NCI-H146 (cell line): ENCODE measurements at places on chromosomes 1 and 21.
A peak's percentile ranks its signal among the peaks of the same experiment; 100 is the strongest.

DNA sequence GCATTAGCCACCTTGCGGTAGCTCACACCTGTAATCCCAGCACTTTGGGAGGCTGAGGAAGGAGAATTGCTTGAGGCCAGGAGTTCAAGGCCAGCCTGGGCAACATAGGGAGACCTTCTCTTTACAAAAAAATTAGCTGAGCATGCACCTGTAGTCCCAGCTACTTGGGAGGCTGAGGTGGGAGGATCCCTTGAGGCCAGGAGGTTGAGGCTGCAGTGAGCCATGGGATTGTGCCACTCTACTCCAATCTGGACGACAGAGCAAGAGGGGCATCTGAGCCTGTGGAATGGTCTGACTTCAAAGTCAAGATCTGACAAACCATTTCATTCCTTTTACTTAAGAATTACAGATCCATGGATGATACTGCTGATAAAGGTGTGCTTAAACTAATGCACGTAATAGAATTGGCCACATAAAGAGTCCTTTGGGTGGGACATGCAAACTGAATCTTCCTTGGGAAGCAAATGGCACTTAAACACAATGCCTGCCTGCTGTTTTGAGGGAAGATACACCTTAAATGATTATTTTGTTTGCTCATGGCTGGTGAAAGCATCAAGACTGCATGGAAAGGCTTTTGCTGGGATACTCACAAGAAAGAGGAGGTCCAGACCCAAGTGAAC, 2.5 kb upstream of the TMEM201 start:
- no peak for DNase-seq

GRCh38 chr1:11245904-11246719, 16.2 kb downstream of the MTOR start:
- DNase-seq = no peak

DNA sequence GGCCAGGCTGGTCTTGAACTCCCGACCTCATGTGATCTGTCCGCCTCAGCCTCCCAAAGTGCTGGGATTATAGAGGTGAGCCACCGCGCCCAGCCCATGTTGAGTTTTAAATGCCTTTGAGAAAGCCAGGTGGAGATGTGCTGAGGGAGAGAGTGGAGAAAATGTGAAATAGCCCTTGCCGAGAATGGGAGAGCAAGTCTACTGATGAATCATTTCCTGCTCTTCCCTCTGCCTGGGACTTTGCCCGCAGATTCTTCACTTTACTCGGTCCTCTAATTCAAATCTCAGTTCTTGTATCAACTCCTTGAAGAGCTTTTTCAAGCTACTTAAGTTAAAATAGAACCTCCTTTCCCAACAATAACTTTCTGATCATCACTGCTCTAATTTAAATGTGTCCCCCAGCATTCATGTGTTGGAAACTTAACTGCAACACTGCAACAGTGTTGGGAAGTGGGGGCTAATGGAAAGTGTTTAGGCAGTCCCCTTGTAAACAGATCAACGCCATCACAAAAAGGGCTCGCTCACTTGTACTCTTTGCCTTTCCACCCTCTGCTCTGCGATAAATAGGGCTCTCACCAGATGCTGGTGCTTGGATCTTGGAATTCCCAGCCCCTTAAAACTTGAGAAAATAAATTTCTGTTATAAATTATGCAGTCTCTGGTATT, 27.8 kb downstream of the OSBPL9 start:
- DNase-seq = no peak

- no peak for DNase-seq
Measured at GRCh38 chr1:245090491-245091090, 64.2 kb upstream of the KIF26B start.

- no peak for DNase-seq
Measured at GRCh38 chr1:95406279-95406678, 172.3 kb downstream of the RWDD3 start.

- DNase-seq = no peak
Measured at GRCh38 chr1:154614247-154614646, 6.3 kb upstream of the ADAR start.

DNA sequence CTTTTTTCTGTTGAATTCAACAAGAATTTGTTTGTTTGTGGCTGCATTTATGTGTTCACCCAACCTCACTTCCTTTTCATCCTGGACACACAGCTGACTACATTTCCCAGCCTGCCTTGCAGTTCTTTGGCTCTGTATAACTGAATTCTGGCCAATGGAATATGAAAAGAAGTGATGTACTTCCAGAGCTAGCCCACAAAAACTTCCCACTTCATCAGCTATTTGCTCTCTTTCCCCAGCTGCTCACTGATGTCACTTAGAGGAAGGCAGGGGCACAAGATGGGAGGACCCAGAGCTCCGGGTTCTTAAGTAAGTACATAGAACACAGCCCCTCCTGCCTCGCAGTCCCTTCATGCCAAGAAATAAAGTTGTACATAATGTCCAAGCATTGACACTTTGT, 235.0 kb upstream of the FGGY start:
- no peak for DNase-seq

- DNase-seq = peak; percentile 67
Measured at GRCh38 chr1:169484683-169485430, 887 bp downstream of the SLC19A2 start.

DNA sequence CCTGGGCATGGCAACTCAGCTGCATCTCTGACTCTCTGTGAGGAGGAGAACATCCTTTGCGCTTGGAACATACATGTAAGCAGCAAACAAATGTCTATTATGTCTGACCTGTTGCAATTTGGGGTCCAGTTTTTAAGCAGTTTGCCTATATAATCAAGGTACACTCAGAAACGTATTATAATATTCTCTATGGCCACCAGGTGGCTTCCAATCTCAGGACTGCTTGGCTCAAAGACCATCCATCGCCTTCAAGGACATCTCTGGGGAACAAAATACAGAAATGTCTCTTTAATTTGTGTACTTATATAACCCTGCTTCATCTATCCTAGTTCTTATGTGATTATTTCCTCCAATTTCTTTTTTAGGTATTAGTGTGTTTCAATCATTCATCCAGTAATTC, 227.2 kb downstream of the OLFM3 start:
- no peak for DNase-seq

GRCh38 chr1:214310777-214311690, 30.1 kb downstream of the SMYD2 start:
- no peak for DNase-seq

DNA sequence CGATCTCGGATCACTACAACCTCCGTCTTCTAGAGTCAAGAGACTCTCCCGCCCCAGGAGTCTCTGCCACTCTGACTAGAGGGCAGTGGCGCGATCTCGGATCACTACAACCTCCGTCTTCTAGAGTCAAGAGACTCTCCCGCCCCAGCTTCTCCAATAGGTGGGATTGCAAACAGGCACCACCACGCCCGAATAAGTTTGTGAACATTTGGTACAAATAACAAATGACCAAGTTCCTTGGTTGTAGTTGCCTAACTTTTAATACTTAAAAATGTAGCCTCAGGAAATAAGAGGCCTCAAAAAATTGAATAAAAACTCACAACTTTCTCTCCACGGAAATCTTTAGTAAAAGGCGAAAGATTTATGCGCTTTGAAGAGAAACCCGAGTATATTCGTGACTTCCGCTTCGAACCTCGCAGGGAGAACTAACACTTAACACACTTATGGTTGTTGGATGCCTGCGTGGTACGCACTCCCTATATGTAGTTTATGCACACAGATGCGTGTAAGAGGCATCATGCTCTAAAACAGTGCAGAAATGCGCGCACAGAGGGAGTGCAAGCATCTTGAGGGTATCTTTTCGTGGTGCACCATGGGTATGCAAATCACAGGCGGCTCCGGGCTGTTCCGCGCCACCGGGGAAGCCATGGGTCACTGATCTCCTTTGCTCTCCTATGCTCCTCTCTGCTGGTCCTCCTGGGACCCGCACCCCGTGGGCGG, 11.4 kb downstream of the BTBD19 start:
- no peak for DNase-seq

DNA sequence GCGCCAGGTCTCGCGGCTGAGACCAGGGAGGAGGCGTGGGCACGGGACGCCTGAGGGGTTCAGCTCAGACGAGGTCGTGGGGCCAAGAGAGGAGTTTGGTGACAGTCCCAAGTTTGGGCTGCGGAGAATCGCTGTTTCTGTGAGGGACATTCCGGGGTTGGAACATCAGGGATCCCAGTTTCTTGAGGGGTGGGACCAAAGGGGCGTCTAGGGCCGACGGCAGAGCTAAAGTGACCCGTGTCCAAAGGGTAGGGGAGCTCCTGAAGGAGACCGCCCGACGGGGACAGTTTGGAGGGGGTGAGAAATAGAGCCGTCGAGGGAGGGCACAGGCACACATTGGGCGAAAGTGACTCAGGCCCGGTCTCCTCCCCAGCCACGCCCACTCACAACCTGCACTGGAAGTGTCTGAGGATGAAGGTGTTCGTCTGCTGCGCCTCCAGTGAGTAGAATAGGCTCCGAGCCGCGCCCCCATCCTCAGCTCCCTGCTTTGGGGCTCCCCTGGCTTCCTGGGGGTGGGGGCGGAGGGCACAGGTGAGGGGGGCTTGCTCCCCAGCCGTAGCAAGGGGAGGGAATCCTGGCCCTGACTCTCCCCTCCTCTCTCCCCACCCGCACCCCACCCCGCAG, 7.0 kb downstream of the EFNA3 start:
- peak; percentile 42 for DNase-seq

GRCh38 chr1:53698384-53698980, 40.5 kb downstream of the GLIS1 start:
- no peak for DNase-seq

DNA sequence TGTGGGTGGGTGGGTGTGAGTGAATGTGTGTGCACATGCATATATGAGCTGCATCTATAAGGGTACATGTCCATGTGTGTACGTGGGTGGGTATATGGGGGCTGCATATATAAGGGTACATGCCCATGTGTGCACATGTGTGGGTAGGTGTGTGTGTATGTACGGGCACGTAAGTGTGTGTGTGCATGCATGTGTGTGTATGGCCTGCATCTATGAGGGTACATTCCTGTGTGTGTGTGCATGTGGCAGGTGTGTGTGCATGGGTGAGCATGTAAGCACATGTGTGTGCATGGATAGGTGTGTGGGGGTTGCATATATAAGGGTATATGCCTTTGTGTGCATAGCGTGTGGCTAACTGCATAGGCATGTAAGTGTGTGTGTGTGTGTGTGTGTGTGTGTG, 181.0 kb upstream of the ARHGEF16 start:
- DNase-seq = no peak

- DNase-seq = no peak
Measured at GRCh38 chr21:16572032-16572431, 842.2 kb downstream of the USP25 start.

GRCh38 chr1:8351693-8352470, 34.0 kb downstream of the SLC45A1 start:
- DNase-seq = no peak

DNA sequence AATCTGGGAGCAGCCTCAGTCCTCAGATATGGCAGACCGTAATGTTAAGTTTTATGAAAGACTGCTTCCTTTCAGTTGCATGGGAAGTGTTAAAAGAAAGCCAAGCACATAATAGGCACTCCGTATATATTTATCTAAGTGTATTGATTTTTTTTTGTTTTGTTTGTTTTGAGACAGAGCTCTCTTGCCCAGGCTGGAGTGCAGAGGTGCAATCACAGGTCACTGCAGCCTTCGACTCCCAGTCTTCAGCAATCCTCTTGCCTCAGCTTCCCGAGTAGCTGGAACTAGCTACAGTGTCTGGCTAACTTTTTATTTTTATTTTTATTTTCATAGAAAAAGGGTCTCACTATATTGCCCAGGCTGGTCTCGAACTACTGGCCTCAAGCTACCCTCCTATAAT, 341.8 kb downstream of the USH2A start:
- no peak for DNase-seq

DNA sequence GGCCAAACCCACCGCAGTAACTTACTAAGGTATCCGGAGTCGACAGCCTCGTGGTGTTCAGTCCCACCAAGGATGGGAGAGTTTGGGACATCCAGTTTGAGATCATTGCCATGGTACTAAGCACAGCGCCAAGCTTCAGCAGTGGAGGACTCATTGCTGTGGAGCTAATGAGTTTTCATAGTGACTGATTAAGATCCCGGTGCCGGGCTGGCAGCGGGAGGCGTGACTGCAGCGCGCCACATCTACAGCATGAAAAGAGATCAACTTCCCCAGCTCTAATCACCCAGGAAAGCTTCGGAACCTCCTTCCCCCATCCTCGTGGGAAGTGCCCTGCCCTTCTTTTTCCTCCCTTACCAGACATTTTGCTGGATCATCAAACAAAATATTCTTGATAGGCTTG, 149.9 kb downstream of the OLFM3 start:
- no peak for DNase-seq

- no peak for DNase-seq
Measured at GRCh38 chr1:187244623-187245022, 415.9 kb downstream of the PLA2G4A start.

- DNase-seq = no peak
Measured at GRCh38 chr1:11533790-11534787, 55.1 kb downstream of the DISP3 start.
